ENCODE measurements at places on chromosomes 12 and 14.

GRCh38 chr12:28015165-28015564 lies 42.6 kb upstream of the PTHLH start:
- no peak for DNase-seq

DNA sequence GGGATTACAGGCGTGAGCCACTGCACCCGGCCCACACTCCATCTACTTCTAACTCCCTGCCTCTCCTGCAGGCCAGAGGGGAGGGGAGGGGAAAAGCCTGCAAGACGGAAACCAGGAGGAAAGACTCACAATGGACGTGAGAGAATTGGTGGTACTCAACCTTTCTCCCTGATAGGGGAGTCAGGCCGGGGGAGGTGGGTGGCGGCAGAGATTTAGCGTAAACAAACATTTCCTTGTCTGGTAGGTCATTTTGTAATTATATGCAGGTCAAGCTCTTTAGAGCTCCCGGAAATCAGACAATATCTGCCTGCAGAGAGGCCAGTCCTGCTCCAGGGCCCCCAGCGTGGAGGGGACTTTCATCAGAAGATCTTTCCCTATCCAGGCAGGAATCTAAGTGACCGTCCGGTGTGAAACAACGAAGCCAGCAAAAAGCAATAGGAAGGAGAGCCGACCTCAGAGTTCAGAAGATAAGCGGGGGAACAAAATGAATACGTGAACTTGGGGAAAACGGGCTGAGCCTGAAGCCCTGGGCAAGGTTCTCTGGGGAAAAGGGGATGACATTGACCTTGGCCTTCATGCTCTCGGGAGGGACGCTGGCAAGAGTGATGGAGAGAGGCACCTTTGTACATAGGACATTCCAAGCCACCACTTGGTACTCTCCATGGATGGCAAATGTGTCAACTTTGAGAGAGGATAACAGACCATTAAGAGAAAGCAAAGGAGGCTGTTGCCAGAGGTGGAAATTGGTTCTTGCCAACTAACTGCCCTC lies 62.3 kb downstream of the SPRING1 start:
- DNase-seq = no peak

DNA sequence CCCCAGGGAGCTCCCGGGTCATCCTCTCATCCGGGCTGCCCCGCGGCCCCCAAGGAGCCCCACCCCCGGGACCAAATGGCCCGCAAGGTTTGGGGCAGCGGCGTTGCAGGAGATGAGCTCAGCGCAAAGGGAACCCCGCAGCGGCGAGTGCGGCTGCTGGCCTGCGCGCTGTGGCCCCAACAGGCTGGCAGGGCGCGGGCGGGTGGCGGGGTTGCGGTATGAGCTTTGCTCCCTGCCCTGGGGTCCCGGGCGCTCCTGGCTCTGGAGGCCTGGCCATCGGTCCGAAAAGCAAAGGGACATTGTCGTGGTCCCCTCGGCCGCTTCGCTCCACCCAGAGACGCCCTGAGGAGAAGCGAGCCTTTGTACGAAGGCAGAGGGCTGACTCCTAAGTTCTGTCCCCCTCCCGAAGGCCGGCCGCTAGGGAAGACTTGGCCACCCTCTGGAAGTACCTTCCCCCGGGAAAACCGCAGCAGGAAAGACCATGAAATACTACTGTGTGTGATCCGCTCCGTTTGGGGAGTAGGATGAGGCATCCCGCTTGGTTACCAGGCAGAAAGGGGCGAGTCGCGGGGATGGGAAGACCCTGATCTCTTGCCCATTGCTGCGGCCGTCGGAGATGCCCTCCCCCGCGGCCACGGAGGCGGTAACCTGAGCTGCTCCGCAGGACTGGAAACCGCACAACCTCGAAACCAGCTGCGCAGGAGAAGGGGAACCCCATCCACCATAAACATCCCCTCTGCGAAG lies 620 bp upstream of the NID2 start:
- no peak for DNase-seq

DNA sequence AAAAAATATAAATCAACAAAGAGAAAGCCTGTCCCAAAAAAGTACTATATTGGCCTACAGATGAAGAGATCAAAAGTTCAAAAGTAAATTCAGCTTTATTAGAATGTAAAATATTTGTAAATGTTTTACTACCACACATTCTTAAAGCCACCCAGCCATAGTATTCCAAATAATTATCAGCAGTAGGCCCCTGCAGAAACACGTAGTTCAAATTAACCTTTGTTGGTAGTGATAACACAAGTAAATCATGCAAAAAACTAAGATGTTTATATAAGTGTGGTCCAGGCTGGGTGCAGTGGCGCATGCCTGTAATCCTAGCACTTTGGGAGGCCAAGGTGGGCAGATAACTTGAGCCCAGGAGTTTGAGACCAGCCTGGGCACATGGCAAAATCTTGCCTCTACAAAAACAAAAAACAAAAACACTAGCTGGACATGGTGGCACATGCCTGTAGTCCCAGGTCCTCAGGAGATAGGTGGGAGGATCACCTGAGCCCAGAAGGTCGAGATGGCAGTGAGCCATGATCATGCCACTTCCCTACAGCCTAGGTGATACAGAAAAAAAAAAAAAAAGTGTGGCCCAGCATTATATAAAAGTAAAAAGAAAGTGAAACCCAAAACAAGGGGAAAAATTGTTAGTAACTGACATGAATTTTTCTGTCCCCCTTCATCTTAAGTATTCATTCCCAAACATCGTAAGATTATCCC lies 17.9 kb downstream of the SPTLC2 start:
- DNase-seq = no peak

DNA sequence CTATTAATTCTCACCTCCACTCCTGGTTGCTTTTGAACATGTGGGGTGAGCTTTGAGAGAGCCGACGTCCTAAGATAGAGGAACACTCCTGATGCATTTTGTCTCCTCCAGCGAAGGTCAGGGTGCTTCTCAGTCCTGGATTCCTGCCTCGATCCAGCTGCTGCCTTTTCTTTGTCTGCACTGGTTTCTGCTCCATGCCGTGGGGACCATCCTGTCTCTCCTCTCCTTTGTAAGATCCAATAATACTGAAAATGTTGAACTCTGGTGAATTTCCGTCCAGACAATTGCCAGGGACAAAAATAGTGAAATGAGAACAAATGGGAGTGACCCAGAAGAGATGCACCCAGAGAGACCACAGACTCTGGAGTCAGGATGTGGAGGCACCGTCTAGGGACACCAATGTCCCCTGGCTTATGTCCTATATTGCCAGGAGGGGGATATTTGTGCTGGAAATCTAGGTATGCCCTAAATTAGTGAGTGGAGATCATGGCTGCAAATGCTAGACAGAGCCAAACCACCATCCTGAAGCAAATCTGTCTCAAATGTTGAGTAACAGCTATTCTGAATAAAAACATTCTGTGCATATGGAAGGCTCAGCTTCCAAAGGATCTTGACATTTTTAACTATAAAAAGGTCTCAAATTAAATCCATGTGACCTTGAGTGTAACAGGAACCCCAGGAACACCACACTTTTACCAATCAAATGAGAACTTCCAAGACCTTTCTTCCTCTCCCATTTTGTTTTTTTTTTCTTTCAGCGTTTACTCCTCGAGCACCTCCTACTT lies 170.9 kb downstream of the PPM1H start:
- no peak for DNase-seq

DNA sequence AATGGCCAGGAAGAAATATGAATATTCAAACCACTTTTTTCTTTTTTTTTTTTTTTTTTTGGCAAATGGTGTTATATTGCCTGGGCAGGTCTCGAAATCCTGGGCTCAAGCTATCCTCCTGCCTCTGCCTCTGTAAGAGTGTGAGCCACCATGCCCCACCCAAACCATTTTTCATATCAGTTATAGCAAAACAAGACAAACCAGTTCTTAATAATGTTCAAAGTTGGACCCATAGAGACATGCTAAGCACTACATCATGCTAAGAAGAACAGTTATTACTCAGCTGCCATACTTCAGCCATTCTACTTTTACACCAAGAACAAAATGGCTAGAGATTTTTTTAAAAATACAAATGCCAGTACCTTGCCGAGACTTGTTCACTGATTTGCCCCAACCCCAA lies 25.5 kb downstream of the EIF2S1 start:
- no peak for DNase-seq

DNA sequence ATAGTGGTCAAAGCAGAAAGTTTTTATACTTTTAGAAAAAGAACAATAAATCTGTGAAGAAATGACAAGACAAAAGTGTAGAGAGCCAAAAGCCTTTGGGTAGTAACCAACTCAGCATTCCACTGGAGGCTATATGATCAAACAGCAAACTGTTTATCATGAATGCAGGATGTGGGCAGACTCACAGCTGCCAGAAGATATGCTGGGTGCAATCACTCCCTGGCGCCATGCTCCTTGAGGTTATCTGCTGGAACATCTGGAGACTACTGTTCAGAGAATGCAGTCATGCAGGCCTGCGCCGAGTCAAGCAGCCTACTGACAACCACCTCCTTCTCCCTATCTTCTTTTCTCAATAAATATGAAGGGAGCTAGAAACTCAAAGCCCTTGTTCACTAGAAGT lies 49.0 kb upstream of the SLC8A3 start:
- DNase-seq = no peak

DNA sequence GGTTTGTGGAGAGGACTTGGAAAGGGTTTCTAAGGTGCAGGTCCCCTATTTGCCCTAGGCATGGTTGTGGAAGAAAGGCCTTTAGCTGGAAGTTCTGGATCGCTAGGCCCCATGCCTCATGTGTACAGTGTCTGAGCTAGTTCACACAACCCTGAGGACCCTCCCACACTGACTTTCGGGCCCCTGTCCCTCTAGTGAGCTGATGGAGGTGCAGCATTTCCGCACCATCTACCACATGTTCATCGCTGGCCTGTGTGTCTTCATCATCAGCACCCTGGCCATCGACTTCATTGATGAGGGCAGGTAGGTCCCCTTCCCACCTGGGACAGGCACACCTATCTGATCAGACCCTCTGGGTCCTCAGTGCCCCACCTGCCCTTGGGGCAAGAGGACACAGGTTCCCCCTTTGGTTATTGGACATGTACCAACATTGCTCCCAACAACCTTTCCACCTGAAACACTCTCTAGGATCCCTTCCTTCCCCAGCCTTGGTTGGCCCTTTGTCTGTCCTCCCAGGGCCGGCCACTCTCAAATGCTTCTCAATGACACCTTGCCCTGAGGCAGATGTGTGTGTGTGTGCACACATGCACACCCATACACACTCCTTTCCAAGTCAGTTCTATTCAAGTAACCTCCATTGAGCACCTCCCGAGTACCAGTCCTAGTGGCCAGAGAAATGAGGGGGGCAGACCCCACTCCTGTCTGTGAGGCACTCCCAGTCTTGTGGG lies 2.6 kb downstream of the SOAT2 start:
- DNase-seq = no peak

DNA sequence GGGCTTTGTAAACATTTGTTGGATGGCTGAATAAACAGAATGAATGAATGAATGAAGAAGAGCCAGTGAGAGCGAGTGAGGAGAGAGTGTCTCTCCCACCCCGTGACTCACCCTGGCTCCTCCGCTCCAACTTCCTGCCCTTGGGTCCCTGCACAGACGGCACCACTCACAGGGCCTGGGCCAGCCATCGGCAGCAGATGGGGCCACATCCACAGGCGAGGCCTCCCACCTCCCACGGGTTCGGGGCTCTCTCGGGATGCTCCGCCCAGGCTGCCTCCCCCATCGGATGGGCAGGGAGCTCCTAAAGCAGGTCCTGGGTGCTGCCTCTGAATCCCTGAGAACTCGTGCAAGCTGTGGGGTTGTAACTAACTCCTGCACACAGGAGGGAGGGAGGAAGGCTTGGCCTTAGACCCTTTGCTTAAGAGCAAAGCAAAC lies 41.3 kb downstream of the CCNK start:
- DNase-seq = peak; percentile 31

- DNase-seq = no peak
These were observed 3.0 kb downstream of the NTF3 start for GRCh38 chr12:5434647-5435560.

DNA sequence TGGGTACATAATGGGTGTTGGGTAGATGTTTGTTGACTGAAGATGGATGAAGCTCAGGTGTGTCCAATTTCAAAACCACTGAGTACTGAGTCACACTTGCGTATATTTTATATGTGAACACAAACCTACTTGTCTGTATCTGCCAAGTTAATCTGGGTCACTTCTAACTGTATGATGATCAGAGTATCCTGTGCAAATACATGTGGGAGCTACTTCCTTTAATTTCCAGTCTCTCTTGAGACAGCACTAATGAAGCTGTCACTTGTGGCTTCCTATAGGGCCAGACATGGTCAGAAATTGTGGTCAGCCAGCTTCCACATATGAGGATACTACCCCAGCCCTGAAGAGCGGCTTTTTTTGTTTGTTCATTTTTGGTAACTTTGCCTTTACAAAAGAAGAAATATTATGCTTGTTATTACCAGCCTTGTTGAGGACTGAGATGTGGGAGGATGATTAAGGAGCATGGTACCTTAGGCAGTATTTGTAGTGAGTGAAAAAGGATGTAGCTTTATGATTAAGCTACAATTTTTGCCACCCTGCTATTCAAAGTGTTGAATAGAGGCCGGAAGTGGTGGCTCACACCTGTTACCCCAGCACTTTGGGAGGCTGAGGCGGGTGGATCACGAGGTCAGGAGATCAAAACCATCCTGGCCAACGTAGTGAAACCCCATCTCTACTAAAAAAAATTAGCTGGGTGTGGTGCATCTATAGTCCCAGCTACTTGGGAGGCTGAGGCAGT lies 32.4 kb downstream of the PLXNC1 start:
- DNase-seq = no peak
